Thoracic aorta (tissue), 2 donors: ENCODE measurements at places on chromosomes 4 and X.

- no peak for DNase-seq
Observed at GRCh38 chr4:8906668-8906970, 35.0 kb upstream of the HMX1 start.

GRCh38 chrX:7019555-7019954 lies 128.0 kb upstream of the STS start:
- DNase-seq = no peak

DNA sequence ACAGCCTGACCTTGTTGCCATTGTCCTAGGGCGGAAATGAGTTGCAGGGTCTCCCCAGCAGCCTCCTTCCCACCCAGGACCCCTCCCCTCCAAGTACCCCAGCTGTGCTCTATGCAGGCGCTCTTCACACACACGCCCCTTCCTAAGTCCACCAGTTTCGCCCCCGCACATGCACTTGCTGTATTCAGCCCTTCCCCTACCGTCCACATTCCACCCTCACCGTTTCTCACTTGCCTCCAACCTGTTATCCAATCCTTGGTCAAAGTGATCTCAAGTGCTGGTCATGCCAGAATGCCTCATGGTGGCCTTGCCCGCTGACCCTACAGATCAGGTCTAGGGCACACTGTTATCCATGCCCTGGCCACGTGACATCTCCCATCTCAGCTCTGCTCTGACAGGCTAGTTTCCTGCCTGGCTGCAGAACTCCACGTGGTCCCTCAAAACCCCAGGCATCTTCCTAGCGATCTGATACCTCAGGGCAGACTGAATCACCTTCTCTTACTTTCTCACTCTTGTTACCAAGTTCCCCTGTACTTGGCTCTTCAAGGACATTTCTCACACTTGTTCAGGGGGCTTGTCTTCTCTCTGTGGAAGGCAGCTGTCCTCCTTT lies 39.7 kb downstream of the NSG1 start:
- DNase-seq = no peak

DNA sequence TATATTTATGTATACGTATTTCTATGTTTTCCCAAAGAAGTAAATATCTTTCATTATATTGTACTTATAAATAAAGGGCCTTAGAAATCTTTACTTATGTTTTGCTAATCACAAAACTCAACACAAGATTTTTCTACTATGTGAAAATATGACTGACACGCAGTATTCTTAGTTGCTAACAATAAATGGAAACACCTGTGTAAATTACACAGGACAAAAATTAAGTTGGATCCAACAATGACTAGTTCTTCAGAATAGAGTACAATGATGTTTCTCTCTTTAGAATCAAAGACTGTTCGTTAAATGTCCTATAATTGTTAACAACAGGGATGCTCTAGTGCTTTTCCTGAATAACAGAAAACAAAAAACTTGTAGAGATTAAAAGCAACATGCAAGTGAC lies 96.1 kb downstream of the PPP3CA start:
- no peak for DNase-seq

- DNase-seq = no peak
Observed at GRCh38 chr4:188459381-188459780, 320.1 kb downstream of the TRIML1 start.

- DNase-seq = no peak
Observed at GRCh38 chrX:18647621-18648020, 24.3 kb downstream of the RS1 start.

DNA sequence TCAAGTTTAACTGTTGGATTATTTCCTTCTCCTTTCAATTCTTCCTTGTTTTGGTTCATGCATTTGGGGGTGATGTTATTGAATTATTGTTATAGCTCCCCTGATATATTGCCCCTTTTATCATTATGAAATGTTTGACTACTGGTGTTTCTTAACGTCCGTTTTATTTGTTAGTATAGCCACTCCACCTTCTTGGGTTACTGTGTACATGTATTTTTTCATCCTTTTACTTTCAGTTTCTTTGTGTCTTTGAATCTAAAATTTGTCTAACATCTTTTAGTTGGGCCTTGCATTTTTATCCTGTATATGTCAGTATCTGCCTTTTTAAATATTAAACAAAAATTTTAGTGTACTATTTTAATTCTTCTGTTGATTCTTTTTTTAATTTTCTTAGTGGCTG lies 88.7 kb downstream of the TNIP2 start:
- no peak for DNase-seq

GRCh38 chrX:42188730-42189129 lies 265.4 kb upstream of the CASK start:
- DNase-seq = no peak

DNA sequence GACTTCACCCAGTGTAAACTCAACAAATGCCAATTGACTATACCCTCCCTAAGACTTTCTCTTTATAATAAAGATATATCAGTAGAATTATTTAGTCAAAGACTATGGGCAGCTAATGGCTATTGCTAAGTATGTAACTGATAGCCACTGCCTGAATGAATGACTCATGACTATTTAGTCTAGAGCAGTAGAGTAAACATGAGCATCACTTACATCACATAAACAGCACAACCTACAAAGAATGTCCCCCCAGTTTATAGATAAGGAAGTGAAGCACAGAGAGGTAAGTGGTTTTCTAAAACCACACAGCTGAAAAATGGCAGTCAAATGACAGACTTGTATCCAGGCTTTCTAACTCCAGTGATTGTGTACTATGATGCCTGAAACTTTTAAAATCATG lies 507.0 kb downstream of the PPARGC1A start:
- no peak for DNase-seq

DNA sequence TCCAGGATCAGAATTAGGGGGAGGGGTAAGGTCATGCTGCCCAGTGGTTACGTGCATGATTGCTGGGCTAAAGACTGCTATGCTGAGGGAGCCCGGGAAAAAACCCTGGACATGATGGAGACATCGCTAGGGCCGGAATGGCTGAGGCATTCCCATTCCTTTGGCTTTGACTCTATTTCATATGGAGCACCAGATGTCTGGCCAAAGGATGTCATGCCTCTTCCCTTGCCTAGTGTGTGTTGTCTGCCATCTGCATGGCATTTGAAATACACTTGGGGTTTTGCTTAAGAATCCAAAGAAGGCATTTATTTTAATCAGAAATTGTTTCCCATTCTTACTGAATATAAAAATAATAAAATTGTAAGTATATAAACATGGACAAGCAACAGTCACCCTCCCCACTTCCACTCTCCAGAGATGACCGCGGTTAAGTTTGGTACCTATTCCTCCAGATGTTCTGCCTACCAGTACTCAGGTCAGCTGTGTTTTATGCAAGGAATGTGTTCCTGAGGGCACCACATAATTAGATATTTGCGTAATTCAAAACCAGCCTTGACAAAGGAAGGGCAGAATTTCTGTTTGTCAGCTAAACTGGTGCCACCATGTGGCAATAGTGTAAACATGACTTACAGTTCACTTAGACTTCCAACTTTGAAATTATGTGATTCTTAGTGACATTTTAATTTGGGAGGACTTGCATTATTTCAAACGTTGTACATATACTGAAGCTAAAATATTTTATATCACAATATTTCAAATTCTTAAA lies 105.9 kb downstream of the CT47B1 start:
- DNase-seq = no peak

- no peak for DNase-seq
Observed at GRCh38 chrX:9117851-9118250, 83.9 kb upstream of the FAM9B start.

DNA sequence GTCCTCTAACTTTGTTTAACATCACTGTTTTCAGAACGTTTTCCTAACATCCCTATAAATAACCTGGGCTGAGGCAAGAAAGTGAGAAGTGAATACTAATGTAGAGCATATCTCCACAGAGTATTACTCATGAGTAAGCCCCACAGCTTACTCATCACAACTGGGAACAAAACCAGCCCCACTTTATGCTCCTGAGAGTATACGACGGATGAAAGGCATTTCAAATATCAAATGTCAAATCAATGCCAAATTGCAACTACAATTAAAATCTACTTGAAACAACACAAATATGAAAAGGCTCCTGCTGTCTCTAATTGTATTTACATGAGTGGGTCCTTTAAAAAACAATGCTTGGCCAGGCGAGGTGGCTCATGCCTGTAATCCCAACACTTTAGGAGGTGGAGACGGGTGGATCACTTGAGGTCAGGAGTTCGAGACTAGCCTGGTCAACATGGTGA lies 41.2 kb downstream of the SH3RF1 start:
- DNase-seq = peak; percentile 36

- no peak for DNase-seq
Observed at GRCh38 chr4:121449416-121449815, 68.6 kb upstream of the QRFPR start.

DNA sequence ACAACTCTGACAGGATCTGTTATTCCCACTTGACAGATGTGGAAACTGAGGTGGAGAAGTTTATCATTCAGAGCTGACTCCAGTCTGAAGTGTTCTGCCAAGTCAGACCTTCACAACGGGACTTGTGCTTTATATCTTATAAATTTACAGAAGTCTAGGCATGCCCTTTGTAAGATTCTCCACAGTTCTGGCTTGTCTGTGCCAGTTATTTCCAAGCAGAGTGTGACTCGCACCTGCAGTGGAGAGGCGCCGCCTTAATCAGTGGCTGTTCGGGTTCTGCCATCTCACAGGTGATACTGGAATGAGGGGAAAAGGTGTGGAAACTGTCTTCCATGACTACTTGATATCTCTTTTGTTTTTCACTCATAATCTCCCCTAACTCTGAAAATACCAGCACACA lies 63.2 kb downstream of the CPEB2 start:
- no peak for DNase-seq

DNA sequence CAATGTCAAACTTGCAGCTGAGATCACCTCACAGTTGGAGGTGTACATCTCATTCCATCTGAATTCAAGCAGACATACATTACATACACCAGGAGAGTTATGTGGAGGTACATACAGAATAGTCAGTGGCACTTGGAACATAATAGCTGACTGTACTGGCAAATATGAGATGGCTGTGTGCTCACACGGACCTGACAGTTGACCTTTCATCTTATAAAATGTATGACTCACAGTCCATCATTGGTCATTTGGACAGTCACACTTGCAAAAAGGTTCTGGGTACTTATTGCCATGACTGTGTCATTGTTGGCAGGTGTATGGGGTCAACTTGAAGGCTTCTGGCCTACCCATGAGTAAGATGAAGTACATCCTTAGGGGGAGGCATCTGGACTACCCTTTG lies 88.6 kb upstream of the WDR1 start:
- no peak for DNase-seq

DNA sequence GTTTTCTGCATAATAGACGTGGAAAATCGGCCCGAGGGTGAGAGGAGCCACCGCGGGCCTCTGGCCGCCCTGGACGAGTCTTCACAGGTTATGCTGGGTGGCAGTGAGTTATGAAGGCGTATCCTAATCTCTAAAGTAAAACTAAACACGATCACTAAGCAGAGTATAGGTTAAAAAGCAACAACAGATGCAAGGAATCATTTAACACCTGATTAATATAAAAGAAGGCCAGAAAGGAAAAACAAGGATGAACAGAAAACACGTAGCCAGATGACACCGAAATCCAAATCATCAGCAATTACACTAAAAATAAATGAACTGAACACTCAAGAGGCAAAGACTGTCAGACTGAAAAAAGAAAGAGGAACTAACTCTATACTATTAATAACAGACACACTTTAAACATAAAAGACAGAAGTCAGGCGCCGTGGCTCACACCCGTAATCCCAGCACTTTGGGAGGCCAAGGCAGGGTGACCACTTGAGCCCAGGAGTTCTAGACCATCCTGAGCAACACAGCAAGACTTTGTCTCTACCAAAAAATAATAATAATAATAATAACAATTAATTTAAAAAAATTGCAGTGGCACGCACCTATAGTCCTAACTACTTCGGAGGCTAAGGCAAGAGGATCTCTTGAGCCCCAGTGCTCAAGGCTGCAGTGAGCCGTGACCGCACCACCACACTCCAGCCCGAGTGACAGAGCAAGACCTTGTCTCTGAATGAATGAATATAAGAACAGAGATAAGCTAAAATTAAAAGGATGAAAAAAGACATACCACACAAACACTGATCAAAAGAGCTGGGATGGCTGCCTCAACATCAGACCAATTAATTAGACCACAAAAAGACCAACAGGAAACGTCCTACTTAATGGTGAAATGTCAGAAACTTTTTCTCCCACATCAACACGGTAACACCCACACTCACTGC lies 30.0 kb downstream of the CTBP1 start:
- DNase-seq = no peak

DNA sequence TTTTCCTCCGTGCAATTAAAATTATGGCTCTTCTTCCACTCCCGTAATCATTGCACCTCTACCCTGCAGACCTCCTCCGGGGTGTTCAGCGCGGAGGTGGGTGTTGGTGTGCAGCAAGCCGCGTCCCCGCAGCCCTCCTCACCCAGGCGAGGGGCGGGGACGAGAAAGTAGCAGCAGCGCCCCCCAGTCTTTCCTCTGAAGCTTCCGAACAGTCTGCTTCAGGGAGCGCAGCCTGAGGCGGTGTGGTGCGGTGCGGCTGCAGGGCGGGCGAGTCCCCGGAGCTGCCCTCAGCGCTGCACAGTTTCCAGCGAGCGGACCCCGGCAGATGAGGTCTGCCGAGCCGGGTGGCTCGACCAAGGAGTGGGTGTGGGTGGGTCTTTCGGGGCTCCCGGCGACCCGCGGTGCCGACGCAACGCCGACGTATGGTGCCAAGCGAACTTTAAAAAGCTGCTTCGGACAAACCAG lies at the start of gene FRAS1:
FRAS1 (plus strand) TSS at position 189 of the 465 bp plus-strand sequence. CDS start 687 bp downstream, outside the sequence.
- no peak for DNase-seq

- DNase-seq = no peak
Observed at GRCh38 chrX:68830419-68831404, 1.9 kb downstream of the EFNB1 start.

DNA sequence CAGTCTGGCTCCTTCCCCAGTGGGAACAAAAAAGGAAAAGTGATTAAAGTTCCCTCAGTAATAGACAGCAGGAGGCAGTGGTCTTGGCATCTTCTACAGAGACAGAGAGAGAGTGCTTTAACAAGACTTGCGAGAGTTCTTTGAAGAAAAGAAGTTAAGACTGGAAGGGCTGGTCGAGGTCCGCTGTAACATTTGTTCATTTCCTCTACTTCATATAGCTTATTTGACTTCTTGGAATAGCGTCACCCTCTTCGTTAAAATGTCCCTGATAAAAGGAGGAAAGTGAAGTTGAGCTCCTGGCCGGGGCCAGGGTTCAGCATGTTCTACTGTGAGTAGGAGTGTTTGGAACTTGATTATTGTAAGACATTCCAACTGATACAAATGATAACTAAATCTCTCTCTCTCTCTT lies 179.8 kb downstream of the SLIT2 start:
- DNase-seq = no peak

DNA sequence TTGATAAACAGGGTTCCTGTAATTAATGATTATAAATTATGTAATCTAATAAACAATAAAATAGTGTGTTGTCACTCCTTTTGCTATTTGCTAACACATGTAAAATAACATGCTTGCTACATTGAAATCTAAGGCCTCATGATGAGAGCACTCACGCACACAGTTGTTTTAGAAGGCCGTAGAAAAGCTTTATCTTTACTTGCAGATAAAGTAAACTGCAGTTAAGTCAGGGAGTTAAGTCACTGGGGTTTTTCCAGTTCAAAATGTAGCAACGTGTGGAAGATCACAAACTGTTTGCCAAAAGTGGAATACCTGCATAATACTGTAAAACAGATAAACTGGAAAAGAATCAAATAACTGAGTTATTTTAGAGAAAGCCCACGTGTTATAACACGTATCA lies 187.3 kb upstream of the PACRGL start:
- DNase-seq = no peak
